Fibroblast of skin of left quadriceps (primary cell): ENCODE measurements at places on chromosomes 12 and 14.
A peak's percentile ranks its signal among the peaks of the same experiment; 100 is the strongest.

GRCh38 chr12:98492580-98493140, 22.7 kb upstream of the TMPO start:
- DNase-seq, result no peak

DNA sequence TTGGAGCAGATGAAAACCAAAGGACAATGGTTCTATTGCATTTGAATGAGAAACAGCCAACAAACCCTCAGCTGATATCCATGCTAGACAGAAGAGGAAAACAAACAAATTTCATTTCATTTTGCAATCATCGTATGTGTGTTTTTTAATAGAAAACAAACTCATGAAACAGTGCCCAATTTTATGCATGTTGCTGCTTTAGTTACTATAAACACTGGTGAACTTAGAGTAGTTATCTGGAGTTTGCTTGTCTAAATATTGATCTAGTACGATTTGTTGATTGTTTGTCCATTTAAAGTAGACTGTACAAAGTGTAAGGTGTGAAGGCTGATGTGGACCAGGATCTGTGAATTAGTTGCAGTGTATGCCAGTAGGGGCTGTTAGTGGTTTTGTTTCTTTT, 166.6 kb downstream of the KITLG start:
- DNase-seq, result no peak

DNA sequence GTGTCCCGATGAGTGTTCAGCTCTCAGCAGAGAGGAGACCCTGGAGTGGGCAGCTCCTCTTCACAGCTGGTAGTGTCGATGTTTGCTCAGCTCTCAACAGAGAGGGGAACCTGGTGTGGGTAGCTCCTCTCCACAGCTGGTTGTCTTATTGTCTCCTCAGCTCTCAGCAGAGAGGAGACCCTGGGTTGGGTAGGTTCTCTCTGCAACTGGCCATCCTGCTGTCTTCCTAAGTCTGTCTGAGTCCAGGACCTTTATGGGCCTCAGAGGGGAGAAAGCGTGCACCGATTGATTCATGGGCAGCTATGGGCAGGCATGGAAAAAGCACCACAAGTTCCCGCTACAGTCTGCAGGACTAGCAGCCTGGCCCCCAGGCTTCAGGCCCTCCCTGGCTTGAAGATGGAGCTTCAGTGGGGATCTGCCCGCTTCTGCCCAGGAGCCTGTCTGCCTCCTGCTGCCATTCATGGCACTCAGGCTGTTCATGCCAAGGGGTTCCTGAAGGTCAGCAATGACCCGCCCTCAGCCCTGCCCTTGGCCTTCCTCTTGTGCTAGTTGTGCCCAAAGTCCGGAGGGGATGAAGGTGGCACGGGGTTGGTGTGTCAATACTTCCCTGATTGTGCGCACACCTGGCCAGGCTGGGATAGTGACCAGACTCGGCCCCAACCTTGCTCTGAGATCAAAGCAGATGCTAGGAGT, 224.2 kb downstream of the KCNC2 start:
- DNase-seq, result no peak

DNA sequence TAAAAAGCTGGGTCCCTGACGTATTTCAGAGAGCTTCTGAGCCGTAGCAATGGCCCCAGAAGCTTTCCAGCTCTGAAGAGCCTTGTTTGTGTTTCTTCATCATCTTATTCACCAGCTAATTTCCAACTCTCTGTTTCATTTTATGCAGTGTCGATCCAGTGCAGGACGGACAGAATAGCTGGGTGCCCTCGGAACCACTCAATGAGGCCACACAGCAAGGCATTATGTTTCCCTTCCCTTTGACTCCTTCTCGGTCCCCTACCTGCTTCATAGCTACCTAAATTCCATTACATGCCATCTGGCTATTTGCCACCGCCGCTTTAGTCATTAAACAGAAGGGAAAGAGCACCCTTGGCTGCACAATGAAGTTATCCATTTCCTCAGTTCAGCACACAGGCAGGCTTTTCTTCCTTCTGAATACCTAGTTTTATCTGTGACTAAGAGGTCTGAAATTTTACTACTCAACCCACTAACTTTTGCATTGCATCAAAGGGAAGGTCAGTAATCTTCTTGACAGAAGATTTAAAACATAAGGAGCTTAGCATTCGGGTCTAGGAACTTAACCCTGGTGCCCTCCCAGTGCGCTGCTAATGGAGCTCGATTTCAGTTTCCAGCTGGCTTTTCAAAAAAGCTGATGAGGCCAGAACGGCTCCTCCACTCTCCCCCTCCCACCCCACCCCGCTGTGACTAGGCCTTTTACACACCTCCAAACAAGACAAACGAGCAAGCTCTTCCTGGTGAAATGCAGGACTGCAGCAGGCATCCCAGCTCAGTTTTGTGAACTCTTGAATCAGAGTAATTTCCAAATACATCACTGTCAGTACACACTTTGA, 176.8 kb downstream of the GXYLT1 start:
- DNase-seq, result no peak

DNA sequence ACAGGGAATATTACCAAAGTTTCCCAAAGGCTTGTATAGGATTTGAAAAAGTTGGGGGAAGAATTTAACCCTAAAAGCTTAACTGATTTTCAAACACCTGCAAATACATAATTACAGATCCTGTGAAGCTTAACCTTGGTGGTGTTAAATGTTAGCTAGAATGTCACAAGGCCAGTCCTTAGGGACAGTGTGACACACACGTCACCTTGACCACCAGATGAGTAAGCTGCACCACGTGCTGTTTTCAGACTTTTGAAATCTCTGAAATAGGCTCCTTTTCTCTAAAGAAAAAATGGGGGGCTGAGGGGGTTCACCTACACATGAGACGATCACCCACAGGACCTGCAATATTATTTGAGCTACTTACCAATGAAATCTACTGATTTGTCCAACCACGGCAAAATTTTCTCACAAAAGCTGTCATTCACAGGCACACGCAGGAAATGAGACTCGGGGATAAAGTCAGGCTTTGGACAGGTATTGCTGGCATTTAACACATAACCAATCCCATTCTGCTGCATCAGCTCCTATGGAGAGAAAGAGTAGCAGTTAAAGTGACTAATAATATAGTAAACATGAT, 75.9 kb downstream of the DUSP16 start:
- no peak for DNase-seq

GRCh38 chr14:90088176-90088575, 26.4 kb downstream of the KCNK13 start:
- DNase-seq, result no peak

DNA sequence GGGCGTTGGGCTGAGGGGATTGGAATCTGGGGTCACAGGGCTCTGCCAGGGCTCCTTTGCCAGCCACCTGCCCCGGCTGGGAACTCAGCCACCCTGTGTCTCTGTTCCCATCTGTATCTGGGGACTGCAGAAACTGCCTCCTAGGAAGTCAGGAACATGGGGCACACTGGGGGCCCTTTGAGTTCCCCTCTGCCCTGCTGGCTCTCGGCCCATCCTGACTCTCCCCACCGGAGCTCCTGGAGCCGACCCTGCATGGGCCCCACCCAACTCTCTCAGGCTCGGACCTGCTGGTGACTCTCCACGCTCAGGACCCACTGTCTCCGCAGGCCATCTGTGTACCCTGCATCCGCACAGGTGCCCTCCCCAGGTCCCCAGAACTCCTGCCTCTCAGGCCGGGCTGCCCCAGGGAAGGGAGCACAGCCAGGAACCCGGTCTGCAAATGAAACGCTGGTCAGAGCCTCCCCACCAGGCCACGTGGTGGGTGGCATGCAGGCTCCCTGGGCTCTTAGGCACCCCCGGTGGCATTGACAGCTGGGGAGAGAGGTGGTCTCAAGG, 82.8 kb downstream of the KIF26A start:
- no peak for DNase-seq

GRCh38 chr12:101795013-101795412, 35.7 kb downstream of the GNPTAB start:
- DNase-seq, result no peak

GRCh38 chr14:23528555-23528954, 23.0 kb downstream of the ZFHX2 start:
- no peak for DNase-seq

DNA sequence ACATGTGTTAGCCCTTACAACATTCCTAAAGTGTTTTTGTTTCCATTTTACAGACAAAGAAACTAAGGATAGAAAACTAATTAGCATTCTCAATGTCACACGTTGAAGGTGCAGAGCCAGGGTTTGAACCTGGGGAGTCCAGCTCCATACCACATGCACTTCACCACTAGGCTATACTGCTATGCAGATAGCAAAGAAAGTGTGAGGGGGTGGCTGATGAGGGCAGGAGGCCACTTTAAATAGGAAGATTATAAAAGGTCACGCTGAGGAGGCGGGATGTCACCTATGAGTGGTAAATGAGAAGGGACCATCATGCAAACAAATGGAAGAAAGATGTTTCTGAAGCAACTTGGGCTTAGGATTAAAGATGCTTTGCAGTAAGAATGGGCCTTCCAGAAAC, 213.9 kb downstream of the EGLN3 start:
- DNase-seq, result no peak

DNA sequence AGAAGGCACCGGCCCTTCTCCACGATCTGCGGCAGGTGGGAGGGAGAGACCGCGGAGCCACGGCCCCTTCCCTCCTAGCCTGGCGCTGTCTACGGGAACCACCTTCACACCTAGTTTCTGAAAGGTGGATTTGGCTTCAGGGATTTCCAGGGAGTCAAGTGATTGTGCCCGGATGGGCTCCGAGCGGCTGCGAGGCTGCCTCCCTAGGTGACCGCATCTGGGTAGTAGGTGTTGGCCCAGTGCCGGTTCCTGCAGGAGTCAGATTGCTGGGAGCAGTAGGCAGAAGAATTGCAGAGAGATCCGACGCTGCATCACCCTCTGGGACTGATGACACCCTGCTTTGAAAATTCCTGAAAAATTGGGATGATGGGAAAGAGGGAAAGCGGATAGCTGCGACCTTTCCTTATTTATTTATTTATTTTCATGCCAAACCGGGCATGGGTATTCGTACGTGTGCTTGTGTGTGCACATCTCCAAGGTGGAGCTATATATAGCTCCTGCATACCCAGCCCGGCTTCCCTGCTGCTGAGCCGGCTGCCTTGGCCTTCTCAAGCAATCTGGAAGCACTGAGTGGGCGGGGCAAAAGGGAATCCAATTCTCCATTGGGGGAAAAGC, 1.1 kb downstream of the CNTN1 start:
- no peak for DNase-seq

DNA sequence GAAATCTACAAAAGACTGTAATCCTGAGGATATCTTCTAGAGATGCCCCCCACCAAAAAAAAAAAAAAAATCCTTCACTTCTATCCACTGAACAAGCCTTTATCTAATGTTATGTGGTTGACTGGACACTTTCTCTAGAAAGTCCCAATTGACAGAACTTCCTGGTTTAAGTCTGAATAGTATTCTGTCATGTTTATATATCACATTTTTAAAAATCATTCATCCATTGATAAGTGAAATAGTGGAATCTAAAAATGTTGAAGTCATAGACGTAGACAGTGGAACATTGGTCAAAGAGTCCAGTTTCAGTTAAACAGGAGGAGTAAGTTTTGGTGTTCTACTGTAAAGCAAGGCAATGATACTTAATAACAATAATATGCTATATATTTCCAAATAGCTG, 297.0 kb downstream of the SSPN start:
- no peak for DNase-seq

- DNase-seq, result no peak
These were observed 102.6 kb downstream of the NCOR2 start for GRCh38 chr12:124464830-124465229.

- DNase-seq, result no peak
These were observed 216.1 kb downstream of the PPM1H start for GRCh38 chr12:62718762-62719426.

DNA sequence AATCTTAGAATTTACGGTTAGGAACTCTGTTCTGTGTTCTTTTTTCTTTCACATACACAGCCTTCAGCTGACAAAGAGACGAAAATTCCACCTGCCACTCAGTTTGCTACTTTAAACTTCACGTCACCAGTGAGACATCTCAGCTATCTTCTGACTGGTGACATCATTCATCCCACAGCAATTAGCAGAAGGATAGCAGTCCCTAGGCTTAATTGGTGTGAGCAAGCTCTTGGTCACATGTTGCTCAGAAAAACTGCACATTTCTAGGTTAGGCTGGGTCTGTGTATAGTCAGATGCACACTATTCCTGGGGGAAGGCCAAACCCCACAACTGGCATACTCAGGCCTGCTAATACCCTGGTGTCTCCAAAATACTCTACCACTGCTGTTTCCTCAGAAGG, 23.9 kb downstream of the SLC7A7 start:
- no peak for DNase-seq

- no peak for DNase-seq
These were observed 594 bp downstream of the TAMALIN start for GRCh38 chr12:52007158-52007921.

DNA sequence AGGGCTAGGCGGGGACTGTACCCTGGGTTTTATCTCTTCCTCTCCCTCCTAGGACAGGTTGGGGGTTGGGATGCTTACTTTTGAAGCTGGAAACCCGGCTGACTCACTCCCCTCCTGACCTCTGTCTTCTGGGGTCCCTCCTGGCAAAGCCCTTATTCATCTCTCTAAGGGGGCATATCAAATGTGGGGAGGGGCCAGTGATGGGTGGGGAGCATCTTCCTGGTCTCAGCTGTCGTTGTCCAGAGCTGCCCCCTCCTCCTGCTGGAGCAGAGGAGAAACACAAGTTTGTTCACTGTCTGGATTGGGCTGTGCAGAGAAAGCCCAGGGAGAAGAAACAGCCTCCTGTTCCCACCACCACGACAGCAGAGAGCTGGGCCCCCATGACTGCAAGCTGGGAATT, 85.8 kb downstream of the TNFAIP2 start:
- DNase-seq, result no peak

- no peak for DNase-seq
These were observed 818 bp upstream of the SUOX start for GRCh38 chr12:55996201-55996714.

DNA sequence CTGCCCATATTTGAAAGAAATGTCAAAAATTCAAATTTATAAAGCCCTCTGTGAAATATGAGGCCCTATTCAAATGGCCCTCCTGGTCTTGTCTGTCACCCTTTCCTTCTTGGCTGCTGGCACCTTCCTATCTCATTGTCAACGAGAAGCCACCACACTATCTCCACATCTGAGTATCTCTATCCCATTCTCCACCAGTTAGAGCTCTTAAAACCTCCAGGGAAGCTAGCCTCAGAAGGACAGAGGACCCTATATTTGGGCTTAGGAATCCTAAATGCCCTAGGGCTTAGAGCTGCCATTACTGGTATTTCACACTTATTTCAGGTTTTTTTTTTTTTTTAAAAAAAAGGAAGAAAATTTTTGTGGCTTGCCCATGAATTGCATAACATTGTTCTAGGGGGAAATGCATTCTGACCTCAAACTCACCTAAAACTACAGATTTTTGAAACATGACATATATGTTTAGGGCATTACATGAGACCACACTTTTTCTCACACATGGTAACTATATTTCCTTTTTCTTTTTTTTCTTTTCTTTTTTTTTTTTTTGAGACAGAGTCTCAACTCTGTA, 25.0 kb downstream of the SLC25A21 start:
- peak; percentile 9 for DNase-seq

- DNase-seq, result peak; percentile 95
These were observed 1.5 kb upstream of the HOTAIR start for GRCh38 chr12:53976172-53976822.

DNA sequence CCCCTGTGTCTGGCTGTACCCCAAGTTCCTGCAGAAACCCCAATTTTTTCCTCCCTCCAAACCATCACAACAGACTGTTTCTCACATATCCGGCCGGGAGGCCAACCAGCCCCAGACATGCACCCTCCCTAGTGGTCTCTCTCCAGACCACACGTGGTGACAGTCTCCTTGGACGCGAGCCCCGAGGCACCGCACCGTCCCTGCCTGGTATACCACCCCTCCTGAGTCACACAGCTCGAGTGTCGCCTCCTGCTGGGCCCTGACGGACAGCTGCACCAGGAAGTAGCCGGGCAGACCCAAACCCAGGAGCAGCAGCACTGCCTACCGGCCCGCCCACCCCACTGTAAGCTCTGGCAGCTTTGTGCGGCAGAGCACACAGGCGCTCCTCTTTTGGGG, 97.4 kb downstream of the RFLNA start:
- no peak for DNase-seq
